T-helper 2 cell (primary cell): ENCODE measurements at places on chromosomes 4 and X.

DNA sequence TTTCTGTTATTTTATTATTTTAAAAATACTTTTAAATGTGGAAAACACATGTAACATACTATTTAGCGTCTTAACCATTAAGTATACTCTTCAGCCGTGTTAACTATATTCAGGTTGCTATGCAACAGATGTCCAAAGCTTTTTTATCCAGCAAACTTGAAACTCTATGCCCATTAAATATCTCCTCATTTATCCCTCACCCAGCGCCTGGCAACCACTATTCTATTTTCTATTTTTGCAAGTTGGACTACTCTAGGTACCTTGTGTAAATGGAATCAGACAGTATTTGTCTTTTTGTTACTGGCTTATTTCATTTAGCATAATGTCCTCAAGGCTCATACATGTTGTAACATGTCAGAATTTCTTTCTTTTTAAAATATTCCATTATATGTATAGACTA lies 174.6 kb downstream of the PCDH10 start:
- DNase-seq, result no peak

- DNase-seq, result no peak
Measured at GRCh38 chr4:15186149-15186548, 183.9 kb downstream of the CPEB2 start.

GRCh38 chrX:9997524-9997923 lies 30.4 kb downstream of the CLDN34 start:
- peak; percentile 56 for DNase-seq

GRCh38 chr4:3346146-3346545 lies 53.3 kb downstream of the RGS12 start:
- no peak for DNase-seq

- DNase-seq, result no peak
Measured at GRCh38 chrX:75226280-75226679, 47.6 kb upstream of the UPRT start.

- DNase-seq, result no peak
Measured at GRCh38 chr4:1794809-1795298, 1.8 kb downstream of the FGFR3 start.

- no peak for DNase-seq
Measured at GRCh38 chr4:81814987-81815541, 343.4 kb upstream of the RASGEF1B start.
